Activated CD4-positive, alpha-beta memory T cell treated with anti-CD3 and anti-CD28 coated beads, Interleukin-2, amount 10 ng/mL, durations not matched to agents 7 days and 5 days (primary cell): ENCODE measurements at places on chromosomes 12 and 14. TPM values are rescaled to one million over a fixed set of nuclear protein-coding genes. Genes with fewer than 3 reads are reported as not detected.

Gene WDHD1
- 36.2 TPM for total RNA-seq

Gene FAM234B
- 5.2 TPM for total RNA-seq

Gene GPR137C
- 0.30 TPM for total RNA-seq

Gene RNASE3
- not detected for total RNA-seq

Gene PTGDR
- 0.25 TPM for total RNA-seq
